GM06990 (cell line): ENCODE measurements at places on chromosomes 13 and 19.

GRCh38 chr19:1232652-1233072 lies 5.1 kb downstream of the CBARP start:
- DNase-seq: no peak

- DNase-seq: peak; percentile 45
These were observed 857 bp downstream of the IER2 start for GRCh38 chr19:13150931-13151604.

GRCh38 chr13:44053208-44053607 lies 173.5 kb downstream of the LACC1 start:
- DNase-seq: no peak

- DNase-seq: peak; percentile 20
These were observed 277.3 kb downstream of the FOXO1 start for GRCh38 chr13:40389081-40389641.

GRCh38 chr13:95247852-95248251 lies 53.4 kb downstream of the ABCC4 start:
- no peak for DNase-seq

GRCh38 chr19:46745521-46746280 lies at the start of gene FKRP:
Gene FKRP (plus strand): TSS chr19:46746057. CDS start chr19:46755451, 9,394 bp downstream.
- no peak for DNase-seq

- no peak for DNase-seq
These were observed 48.3 kb upstream of the ATP12A start for GRCh38 chr13:24631922-24632321.

DNA sequence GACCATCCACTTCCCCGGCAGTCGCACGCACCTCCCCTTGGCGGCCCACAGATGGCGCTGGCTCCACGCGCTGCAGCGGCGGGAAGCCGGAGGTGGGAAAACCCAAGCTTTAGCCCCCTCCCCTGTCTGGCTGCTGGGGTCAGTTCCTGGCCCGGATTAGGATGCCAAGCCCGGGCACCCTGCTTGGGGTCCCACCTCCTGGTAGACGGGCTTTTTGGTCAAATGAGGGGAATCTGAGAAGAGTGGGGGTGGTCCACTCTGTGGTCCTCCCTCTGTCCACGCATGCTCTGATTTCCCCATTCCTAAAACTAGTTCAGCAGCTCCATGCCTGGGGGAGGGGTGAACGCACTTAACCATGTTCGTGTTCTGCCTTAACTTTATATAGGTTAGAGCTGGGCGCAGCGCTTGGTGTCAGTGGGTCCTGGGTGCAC lies 8.1 kb upstream of the ADGRE2 start:
- DNase-seq: peak; percentile 52

GRCh38 chr19:55605207-55605636 lies 225 bp upstream of the ZNF865 start:
- DNase-seq: peak; percentile 98
